ENCODE measurements at places on chromosomes 3 and 15.

- no peak for DNase-seq
Observed at GRCh38 chr15:31032961-31033371, 41.5 kb upstream of the MTMR10 start.

DNA sequence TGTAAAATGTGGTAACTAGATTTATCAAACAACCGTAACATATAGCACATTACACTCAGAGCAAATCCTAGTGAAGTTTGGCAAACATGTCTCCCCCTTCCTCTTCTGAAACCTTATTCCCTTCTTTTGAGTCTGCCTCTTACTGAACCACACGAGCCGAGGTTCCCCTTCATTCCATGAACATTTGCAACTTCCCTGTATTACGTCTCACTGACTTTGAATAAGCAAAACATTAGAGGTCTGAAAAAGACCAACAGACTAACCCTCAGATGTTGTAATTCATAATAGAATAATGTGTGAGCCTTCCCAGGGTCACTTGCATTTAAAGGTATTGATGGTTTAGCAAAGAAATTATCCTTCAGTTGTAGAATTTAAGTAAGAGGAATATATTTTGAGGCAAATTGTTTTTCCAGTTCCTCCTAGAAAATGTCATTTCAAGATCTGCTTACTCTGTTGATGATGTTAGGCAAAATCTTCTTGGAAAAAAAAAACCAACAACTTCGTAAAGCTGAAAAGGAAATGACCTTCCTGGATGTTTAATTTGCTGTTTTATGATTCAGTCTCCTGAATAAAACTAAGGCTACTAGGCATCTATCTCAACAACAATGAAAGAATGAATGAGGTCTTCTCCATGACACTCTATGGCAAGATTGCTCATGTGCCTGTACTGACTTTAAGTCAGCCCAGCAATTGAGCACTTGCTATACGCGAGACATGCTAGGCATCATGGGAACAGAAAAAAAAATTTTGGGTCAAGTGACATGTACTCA, 296.9 kb upstream of the NECTIN3 start:
- DNase-seq, result no peak

DNA sequence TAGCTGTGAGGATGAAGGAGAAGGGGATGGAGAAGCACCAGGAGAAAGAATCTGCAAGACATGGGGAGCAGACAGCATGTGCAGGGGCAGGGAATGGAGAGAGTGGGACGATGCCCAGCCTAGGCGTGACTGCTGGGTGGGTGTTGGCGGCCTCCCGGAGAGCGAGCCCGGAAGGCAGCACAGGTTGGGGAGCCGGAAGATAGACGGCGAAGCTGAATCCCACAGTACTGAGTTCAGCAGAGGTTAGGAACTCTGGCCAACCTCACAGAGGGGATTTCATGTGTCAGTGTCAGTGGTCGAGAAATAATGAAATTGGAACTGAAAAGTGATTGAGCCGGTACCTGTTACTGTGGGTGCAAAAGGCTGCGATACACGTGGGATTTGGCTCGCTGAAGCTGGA, 55.2 kb downstream of the PXYLP1 start:
- DNase-seq, result no peak

DNA sequence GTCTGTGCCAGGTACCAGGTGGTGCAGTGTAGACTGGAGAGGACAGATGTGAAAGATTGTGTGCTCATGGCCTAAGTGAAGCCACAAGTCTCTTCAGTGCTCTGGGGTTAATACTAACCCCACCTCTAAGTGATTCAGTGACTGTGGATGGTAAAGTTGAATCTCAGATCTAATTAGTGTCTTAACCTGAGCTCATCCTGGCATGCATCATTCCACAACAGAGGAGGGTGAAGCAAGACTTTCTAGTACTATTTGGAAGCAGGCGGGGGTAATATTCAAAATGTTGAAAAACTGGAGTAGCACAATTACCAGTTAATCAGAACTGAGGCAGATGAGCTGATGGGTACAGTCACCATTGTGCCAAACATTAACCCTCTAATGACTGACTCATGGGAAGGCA, 2.8 kb upstream of the MESD start:
- no peak for DNase-seq

GRCh38 chr3:5675319-5675718, 487.8 kb downstream of the EDEM1 start:
- DNase-seq, result no peak

- DNase-seq, result no peak
Observed at GRCh38 chr3:172782235-172782634, 31.7 kb downstream of the ECT2 start.

- DNase-seq, result no peak
Observed at GRCh38 chr15:37898362-37898761, 36.1 kb upstream of the TMCO5A start.
